Left ventricle myocardium inferior (tissue), 1 donor: ENCODE measurements at places on chromosomes 11 and 22. TPM values are rescaled to one million over a fixed set of nuclear protein-coding genes. Genes with fewer than 3 reads are reported as not detected.
A peak's percentile ranks its signal among the peaks of the same experiment; 100 is the strongest.

DNA sequence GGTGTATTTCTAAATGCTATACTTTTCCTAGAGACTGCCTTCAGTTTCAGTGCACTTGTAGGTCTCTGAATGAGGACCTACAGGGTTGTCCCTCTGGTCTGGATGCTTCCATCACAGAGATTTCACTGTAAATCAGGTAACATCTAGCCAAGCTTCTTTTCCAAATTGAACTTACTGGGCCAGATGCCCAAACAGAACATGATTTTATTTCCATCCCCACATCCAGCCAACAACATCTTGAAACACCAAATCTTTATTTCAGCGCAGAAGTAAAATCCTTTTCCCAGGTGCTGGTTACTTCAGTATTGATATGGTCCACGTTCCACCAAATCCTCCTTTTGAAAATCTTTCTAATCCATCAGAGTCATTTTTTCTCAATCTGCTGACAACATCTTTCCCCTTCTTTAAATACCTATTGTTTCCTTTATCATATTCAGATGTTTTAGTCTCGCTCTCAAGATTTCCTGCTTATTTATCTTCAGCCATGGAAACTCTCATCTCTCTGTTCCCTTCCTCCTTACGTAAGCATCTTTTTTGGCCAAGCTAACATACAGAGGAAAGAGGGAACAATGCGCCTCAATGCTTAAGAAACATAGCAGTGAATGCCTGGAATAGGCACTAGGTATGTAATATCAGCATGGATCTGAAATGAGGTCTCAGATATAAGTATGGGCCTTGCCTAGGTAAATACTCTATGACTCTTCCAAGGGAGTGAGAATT is 201.2 kb upstream of the MTNR1B start:
- no peak overlapping the region for H3K4me3 ChIP-seq
- H3K27ac ChIP-seq, result no peak overlapping the region
- DNase-seq, result no peak
- H3K27me3 ChIP-seq, result no peaks in the 10 kb centered on the region
- H3K36me3 ChIP-seq, result no peaks in the 10 kb centered on the region

DNA sequence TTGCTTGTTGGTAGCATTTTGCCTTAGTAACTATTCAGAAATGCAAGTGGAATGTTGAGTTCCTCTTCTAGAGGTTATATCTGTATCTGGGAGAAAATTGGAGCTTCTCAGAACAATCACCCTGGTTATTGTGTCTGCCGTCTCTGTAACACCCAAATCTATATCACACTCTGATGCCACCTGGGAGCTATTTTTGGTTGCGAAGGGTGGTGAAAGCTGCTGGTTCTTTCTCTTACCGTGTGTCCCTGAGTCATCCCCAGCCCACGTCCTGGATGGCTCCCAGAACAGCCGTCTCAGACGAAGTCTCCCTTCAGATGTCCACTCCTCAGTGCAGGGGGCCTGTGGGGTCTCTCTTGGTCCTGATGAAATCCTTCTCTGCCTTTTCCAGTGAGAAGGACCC is 83.5 kb downstream of the C22orf31 start:
- H3K4me1 ChIP-seq, result peaks cover 30% of the 10 kb centered on the region
- peak overlapping the region; percentile 51 for H3K4me3 ChIP-seq
- H3K27me3 ChIP-seq, result no peaks in the 10 kb centered on the region
- DNase-seq, result peak; percentile 19
- no peaks in the 10 kb centered on the region for H3K36me3 ChIP-seq

The FGF4 gene
- total RNA-seq, result not detected

The LRRC32 gene
- total RNA-seq, result 35.1 TPM
